GM23338 (cell line): ENCODE measurements at places on chromosomes 2 and 18. TPM values are rescaled to one million over a fixed set of nuclear protein-coding genes. Genes with fewer than 3 reads are reported as not detected.

DNA sequence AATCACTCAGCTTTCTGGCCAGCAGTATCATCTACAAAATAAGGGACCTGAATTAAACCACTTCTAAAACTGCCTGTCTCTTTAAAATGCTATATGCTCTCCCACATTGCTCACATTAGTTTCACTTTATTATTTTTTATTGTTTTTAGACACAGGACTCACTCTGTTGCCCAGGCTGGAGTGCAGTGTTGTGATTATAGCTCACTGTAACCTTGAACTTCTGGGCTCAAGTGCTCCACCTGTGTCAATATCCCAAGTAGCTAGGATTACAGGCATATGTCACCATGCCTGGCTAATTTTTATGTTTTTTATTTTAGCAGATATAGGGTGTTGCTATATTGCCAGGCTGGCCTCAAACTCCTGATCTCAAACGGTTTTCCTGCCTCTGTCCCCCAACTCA, 591.3 kb upstream of the ZNF804A start:
- no peaks in the 10 kb centered on the region for H3K27me3 ChIP-seq
- no peaks in the 10 kb centered on the region for H3K4me1 ChIP-seq
- DNase-seq: no peak

DNA sequence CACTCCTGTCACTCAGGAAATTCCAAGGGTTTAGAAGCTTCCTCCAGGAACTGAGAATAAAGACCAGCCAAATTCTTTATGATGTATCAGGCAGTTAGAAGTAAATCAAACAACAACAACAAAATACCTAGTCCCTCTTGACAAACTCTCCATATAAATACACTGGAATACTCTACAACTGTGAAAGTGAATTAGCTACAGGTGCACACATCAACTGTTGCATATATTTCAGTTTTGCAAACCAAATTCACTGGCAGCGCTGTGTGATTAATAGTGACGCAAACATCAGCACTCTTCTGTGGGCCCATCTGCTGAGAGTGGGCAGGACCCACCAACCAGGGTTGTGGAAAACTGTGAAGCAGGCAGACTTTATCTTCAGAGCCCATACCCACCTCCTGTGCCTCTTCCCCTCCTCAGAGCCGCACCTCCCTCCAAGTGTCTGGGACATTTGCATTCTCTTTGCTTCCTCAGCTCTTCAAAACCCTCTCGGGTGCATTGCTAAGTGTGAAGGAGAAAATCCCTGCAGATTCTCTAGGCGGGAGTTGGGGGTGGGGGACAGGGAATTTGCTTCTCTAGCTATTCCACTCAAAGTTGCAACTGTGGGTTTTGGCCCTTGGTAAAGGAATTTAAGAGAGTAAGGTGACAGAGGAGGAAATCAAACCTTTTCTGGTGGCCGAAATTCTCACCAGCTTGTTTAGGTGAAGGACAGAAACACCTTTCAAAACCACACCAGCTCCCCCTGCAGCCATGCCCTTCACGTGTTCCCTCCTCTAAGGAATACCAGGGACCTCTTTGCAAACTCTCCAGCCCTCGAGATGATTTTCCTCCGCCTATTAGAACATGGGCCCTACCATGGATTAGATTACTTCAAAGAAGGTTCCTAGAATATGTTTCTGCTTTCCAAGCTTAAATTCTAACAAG, 119.3 kb downstream of the MRO start:
- H3K4me3 ChIP-seq: no peak overlapping the region
- no peak overlapping the region for H3K27ac ChIP-seq
- no peaks in the 10 kb centered on the region for H3K27me3 ChIP-seq
- no peaks in the 10 kb centered on the region for H3K36me3 ChIP-seq
- peaks cover 27% of the 10 kb centered on the region for H3K4me1 ChIP-seq
- peak; percentile 20 for DNase-seq

RABL2A gene
- total RNA-seq: 4.1 and 5.0 TPM in 2 replicates

GRCh38 chr2:45776160-45776955, 124.9 kb downstream of the PRKCE start:
- no peak overlapping the region for H3K27ac ChIP-seq
- no peaks in the 10 kb centered on the region for H3K4me1 ChIP-seq
- no peak overlapping the region for H3K4me3 ChIP-seq
- H3K36me3 ChIP-seq: no peaks in the 10 kb centered on the region

PARD6G gene
- total RNA-seq: 17.2 and 18.5 TPM in 2 replicates

EPB41L5 gene
- total RNA-seq: 35.4 and 35.5 TPM in 2 replicates

DNA sequence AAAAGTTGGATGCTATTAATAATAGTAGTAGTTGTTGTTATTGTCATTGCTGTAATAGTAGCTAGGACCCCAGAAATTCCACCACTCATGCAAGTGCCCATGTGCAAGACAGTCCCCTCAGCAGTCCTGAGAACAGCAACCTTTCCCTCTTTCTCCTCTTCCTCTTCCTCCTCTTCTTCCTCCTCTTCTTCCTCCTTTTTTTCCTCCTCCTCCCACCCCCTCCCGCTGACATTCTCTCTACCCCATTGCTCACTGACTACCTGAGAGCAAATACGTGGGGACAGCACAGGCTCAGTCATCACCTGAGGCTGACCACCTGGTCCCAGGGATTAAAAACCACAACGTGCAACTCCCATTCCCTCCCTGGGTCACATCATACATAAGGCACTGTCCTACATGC, 41.8 kb downstream of the SMAD7 start:
- no peak overlapping the region for H3K27ac ChIP-seq
- no peaks in the 10 kb centered on the region for H3K36me3 ChIP-seq
- no peak for DNase-seq
- no peaks in the 10 kb centered on the region for H3K4me1 ChIP-seq
- H3K4me3 ChIP-seq: no peak overlapping the region

DNA sequence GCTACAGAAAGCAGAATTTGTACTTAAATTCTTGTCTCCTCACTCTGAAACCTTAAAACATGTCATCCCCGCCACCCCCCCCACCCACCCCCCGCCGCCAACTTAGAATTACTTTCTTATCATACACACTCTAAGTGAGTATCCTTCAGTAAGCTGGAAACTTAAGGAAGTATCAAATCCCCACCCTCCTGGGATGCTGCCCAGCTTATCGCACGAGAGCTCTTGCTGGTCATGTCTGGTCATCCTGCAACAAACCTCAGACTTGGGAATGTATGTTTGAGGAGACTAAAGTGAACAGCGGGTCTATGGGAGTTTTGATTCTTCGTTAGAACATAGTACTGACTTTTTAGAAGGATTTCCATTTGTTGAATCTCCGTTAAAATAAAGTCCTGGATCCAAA, 203.3 kb downstream of the PTGR3 start:
- no peaks in the 10 kb centered on the region for H3K27me3 ChIP-seq
- no peaks in the 10 kb centered on the region for H3K36me3 ChIP-seq
- H3K4me3 ChIP-seq: no peak overlapping the region
- no peak for DNase-seq
- no peak overlapping the region for H3K27ac ChIP-seq

DNA sequence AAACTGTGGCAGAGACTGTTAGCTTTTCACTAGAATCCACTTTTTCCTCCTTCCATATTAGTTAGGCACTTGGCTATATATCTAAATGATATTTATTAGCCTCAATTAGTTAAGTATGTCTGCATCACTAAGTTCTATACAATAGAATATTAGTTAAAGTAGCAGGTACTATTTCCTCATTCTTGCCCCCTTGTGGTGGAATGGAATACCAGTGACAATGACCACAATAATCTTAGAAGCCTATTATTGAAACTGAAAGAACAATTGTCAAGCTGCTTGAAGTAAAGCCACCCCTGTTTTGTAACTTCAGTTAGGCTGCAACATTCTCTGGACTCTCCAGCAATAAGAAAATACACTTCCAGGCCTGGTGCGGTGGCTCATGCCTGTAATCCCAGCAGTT, 476.3 kb upstream of the VWC2L start:
- no peaks in the 10 kb centered on the region for H3K36me3 ChIP-seq
- H3K27me3 ChIP-seq: no peaks in the 10 kb centered on the region
- DNase-seq: peak; percentile 60
- H3K27ac ChIP-seq: no peak overlapping the region
- H3K4me1 ChIP-seq: no peaks in the 10 kb centered on the region
- H3K4me3 ChIP-seq: no peak overlapping the region

DNA sequence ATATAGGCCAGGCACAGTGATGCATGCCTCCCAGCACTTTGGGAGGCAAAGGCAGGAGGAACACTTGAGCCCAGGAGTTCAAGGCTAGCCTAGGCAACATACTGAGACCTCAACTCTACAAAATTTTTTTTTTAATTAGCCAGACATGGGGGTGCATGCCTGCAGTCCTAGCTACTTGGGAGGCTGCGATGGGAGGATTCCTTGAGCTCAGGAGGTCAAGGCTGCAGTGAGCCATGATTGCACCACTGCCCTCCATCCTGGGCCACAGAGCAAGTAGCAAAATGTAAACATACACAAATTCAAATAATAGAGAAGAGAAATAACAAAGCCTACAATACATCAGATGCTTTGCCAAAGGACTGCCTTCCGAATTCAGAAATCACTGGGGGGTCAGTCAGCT, 7.0 kb upstream of the SP3 start:
- no peak overlapping the region for H3K27ac ChIP-seq
- no peaks in the 10 kb centered on the region for H3K36me3 ChIP-seq
- H3K4me3 ChIP-seq: no peak overlapping the region
- DNase-seq: no peak
- no peaks in the 10 kb centered on the region for H3K27me3 ChIP-seq

ATOH8 gene
- 0.62 and 0.97 TPM in 2 replicates for total RNA-seq

DNA sequence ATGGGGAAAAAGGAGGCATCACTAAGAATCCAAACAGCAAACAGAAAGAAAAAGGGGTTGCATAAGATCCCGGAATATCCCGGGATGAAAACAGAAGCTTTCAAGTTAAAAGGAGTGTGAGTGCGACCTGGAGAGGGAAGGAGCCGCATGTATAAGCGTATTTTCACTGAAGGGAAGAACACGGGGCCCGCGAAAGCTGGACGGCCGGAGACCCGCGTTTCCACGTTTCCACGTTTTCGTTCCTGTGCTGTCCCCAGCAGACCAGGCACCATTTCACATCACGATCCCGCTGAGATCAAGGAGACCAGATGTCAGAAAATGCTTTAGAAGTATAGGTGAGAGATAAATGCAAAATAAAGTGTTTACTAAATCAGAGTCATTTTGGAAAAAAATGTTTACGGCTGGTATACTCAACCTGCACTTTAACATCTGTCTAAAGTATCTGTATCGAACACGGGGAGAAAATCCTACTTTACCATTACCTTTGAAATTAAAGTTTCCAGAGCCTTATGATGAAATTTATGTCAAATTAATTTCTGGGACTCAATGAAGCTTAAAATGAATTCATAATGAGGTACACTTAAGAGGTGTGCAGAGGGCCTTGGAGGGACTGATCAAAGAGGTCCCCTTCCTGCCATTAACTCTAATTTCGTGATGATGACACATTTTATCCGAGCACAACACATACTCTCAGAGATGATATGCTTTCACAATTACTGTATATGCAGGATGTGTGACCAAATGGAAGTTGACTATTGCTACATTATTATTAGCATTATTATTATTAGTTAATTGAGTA, 71.0 kb upstream of the SALL3 start:
- H3K4me1 ChIP-seq: no peaks in the 10 kb centered on the region; the same call in 1 of the 2 replicates
- H3K4me3 ChIP-seq: no peak overlapping the region
- no peaks in the 10 kb centered on the region for H3K27me3 ChIP-seq
- DNase-seq: no peak
- no peak overlapping the region for H3K27ac ChIP-seq
- no peaks in the 10 kb centered on the region for H3K36me3 ChIP-seq

DNA sequence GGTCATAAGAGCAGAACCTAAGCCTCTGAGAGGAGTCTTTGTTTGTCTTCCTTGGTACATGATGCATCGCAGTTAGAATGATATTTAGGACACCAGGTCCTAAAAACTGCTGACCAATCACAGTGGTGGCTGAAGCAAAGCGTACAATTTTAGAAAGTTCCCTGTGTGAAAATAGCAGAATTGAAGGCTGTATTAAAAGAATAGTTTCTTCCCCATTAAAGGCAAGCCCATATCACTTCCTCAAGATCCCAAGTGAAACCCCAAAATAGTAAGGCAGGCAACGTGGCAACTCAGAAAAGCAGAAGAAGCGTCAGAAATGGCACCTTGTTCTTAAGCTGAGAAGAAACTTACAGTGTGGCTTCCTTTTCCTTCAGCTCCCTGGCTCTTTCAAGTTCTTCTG, 154.8 kb upstream of the PGAP1 start:
- H3K4me1 ChIP-seq: 0 out of 2 replicates have a peak, but pooled peaks cover 5% of the 10 kb centered on the region
- no peak overlapping the region for H3K4me3 ChIP-seq
- no peaks in the 10 kb centered on the region for H3K36me3 ChIP-seq
- DNase-seq: no peak

GRCh38 chr18:5456577-5457461, 87.0 kb downstream of the EPB41L3 start:
- no peaks in the 10 kb centered on the region; the same call in 1 of the 2 replicates for H3K4me1 ChIP-seq
- no peaks in the 10 kb centered on the region for H3K27me3 ChIP-seq
- no peaks in the 10 kb centered on the region for H3K36me3 ChIP-seq
- no peak overlapping the region for H3K4me3 ChIP-seq
- peak; percentile 63 for DNase-seq

GRCh38 chr18:62426191-62426488, 96.7 kb upstream of the ZCCHC2 start:
- H3K27ac ChIP-seq: no peak overlapping the region
- no peaks in the 10 kb centered on the region; the same call in 1 of the 2 replicates for H3K36me3 ChIP-seq
- DNase-seq: no peak
- no peaks in the 10 kb centered on the region for H3K27me3 ChIP-seq

- H3K4me3 ChIP-seq: no peak overlapping the region
- H3K27me3 ChIP-seq: no peaks in the 10 kb centered on the region
- H3K4me1 ChIP-seq: no peaks in the 10 kb centered on the region
- no peak overlapping the region for H3K27ac ChIP-seq
- DNase-seq: no peak
Measured at GRCh38 chr2:206561962-206562361, 80.3 kb upstream of the FAM237A start.

DNA sequence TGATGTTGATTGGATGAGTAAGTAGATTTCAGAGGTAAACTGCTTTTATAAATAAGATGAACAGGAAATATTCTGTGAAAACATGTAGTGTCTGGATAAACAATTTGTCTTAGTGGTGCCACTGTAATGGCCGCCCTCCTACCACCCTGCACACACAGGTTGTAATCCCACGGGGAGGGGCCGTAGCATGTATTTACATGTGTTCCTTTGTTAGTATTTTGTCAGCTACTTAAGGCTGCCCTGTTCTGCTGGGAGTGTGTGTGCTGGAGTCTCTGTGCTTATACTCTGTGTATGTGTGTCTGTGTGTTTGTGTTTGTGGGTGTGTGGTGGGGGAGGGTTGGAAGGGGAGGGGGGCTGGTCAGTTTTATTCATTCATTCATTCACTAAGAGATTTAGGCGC, 5.1 kb downstream of the TSHZ1 start:
- H3K27me3 ChIP-seq: peaks cover 42% of the 10 kb centered on the region
- peaks cover 11% of the 10 kb centered on the region; the same call in 1 of the 2 replicates for H3K4me1 ChIP-seq
- H3K4me3 ChIP-seq: no peak overlapping the region
- H3K27ac ChIP-seq: no peak overlapping the region
- no peaks in the 10 kb centered on the region for H3K36me3 ChIP-seq

ACOXL gene
- 14.7 and 15.7 TPM in 2 replicates for total RNA-seq

- no peak overlapping the region for H3K4me3 ChIP-seq
- H3K4me1 ChIP-seq: no peaks in the 10 kb centered on the region
- H3K27me3 ChIP-seq: no peaks in the 10 kb centered on the region
- no peaks in the 10 kb centered on the region for H3K36me3 ChIP-seq
Measured at GRCh38 chr2:43092520-43093179, 133.8 kb downstream of the ZFP36L2 start.

GRCh38 chr2:22991844-22992243, 393.1 kb upstream of the KLHL29 start:
- no peaks in the 10 kb centered on the region for H3K36me3 ChIP-seq
- peaks cover 12% of the 10 kb centered on the region; the same call in 1 of the 2 replicates for H3K4me1 ChIP-seq
- DNase-seq: peak; percentile 11
